ENCODE measurements at places on chromosomes 11 and 22.

DNA sequence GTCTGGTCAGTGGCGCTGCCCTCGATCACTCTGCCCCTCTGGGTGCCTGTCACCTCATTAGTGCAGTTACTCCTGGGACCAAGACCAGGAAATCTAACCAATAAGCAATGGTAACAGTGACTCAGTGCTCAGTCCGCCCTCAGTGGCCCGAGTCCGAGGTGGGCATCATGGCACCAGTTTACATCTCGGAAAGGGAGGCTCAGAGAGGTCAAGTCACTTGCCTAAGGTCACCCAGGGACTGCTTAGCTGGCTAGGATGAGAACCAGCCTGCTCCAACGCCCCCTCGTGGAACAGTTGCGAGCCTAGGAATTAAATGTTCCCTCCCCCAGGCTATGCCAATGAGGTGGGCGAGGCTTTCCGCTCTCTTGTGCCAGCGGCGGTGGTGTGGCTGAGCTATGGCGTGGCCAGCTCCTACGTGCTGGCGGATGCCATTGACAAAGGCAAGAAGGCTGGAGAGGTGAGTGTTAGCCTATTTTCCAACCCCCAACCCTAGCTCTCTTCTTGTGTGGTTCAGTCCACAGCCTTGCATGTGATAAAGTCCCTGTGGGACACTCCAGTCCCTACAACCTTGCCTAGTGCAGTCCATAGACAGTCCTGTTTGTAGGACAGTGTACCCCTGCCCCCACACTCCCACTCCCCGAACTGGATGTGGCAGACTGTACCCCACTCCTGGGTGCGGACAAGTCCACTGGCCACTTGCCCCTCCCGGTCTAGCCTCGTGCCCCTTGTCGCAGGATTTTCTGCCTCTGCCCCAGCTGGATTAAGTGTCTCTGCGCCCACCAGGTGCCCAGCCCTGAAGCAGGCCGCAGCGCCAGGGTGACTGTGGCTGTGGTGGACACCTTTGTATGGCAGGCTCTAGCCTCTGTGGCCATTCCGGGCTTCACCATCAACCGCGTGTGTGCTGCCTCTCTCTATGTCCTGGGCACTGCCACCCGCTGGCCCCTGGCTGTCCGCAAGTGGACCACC lies 1.1 kb downstream of the MTFP1 start:
- DNase-seq: peak; percentile 92

DNA sequence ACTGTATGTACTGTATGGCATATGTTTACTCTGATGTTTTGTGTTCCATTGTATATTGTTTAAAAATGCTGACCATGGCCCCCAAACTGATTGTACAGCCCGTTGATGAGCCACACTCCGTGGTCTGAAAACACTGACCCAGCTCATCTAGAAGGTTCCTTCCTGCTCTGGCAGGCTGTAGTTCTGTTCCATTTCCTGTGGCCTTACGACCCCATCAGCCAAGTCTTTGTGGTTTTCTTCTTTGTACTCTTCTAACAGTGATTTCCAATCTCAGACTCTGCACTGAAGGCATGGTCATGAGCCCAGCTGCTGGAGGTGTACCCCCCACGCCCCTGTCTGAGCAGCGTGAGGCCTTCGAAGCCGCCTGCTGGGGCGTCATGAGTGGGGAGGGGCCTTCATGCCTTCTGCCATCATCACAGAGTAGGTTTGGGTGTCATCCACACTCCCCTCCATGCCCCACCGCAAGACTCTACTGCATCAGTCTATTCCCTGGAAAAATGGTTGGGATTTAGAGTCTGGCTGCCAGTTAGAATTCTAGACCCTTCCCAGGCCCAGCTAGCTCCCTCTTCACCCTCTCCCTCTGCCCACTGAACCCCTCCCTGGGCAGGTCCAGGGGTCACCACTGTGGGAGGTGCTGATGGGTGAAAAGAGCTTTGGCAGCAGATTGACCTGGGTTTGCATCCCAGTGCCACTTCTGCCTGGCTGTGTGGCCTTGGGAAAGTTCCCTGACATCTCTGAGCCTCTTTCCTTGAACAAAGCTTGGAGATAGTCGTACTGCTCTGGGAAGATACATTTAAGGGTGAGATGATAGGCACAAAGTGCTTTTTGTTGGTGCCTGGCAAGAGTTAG lies 11.3 kb upstream of the C11orf96 start:
- no peak for DNase-seq

DNA sequence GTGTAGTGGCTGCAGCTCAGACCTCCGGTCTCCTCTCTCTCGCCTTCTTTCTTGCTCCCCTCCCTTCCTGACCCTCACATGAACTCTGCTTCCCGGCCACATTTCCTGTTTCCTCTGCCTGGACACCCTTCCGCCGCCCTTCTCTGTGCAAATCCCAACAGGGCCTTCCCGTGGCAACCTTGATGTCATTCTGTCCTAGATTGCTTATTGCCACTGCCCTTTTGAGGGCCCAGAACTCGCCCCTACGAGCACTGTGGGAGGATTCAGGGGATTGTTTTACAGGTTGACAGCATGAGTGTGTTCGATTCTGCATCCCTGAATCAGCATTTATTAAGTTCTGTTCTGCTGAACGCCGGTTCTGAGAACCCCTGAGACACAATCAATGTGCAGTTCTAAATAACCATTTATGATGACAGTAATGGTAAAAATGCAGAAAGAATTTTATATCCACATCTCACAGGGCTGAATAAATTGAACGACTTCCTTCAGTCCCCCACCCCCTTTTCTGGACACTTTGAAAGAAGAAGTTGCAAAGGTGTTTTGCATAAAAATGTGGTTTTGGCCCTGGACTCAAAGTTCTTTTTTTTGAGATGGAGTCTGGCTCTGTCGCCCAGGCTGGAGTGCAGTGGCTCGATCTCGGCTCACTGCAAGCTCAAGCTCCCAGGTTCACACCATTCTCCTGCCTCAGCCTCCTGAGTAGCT lies 6.4 kb downstream of the BATF2 start:
- no peak for DNase-seq

DNA sequence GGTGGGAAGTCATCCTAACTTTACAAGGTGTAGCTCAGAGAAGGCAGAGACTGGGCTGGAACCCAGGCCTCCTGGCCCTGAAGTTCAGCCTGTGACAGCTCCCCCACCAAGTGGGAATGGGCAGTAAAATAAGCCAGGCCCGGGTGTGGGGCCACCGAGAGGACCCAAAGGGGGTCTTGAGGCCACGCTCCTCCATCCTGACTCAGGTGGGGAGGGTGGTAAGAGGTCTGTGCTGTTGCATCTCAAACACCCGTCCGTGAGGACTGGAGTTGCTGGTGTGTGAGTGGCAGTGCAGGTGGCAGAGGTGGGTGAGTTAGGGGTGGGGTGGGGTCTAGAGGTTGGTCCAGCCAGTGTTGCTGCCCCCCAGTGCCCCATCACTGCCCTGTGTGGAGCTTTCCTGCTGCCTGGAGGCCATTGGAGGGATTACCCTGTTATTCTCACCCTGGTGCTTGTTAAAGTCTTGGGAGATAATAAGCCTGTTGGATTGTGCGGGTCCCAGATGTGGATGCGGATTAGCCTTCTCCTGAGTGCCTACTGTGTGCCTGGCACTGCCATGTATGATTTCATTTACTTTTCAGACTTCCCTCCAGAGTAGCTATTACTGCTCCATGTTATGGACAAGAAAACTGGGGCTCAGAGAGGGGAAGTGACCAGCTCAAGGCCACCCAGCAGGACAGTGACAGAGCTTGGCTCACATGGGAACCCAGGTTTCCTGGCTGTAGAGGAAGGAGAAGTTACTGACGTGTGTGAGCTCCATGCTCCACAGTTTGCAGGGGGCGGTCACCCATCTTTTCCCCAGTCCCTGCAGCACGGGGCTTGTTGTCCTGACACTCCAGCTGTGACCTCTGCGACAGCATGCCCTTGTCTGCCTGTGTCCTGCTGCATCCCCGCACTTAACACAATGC lies 12.9 kb downstream of the SERPINH1 start:
- no peak for DNase-seq

DNA sequence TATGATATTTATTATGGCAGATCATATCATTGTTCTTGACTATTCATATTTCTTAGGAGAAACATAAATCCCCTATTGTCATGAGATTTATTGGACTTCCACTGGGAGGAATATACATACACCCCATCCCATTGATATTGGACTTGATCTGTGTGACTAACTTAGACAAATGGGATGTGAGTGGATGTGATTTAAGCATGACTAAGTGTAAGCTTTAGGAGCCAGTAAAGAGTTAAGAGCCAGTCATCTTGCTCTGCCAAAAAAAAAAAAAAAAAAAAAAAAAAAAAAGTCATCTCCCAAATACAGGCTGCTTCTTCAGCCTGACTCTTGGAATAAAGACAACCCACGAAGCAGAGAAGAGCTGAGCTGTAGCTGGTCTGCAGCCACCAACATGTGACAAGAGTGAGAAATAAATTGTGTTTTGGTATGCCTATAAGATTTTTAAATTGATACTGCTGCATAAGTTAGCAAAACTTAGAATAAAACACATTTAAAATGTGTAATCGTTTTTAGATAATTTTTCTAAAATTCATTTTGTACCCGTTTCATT lies 595.0 kb upstream of the LRRC4C start:
- no peak for DNase-seq

DNA sequence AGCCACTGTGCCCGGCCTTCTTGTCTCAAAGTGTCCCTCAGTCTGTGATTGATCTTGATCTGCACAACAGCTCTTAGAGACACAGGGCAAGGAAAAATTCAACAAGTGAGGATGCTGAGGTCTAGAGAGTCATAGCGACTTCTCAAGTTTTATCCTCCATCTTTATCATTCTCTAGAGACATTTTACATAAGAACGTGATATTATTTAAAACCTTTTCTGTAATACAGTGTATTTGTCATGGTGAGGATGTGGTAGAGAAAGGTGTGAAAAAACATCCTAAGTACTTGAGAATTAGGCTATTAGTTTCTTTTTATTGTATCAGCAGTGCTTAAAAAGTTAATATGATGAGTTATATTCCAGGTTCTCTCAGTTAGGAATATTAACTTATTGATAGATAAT lies 50.2 kb downstream of the EMSY start:
- no peak for DNase-seq

GRCh38 chr11:44315947-44316658 lies 6.2 kb upstream of the ALX4 start:
- peak; percentile 61 for DNase-seq

DNA sequence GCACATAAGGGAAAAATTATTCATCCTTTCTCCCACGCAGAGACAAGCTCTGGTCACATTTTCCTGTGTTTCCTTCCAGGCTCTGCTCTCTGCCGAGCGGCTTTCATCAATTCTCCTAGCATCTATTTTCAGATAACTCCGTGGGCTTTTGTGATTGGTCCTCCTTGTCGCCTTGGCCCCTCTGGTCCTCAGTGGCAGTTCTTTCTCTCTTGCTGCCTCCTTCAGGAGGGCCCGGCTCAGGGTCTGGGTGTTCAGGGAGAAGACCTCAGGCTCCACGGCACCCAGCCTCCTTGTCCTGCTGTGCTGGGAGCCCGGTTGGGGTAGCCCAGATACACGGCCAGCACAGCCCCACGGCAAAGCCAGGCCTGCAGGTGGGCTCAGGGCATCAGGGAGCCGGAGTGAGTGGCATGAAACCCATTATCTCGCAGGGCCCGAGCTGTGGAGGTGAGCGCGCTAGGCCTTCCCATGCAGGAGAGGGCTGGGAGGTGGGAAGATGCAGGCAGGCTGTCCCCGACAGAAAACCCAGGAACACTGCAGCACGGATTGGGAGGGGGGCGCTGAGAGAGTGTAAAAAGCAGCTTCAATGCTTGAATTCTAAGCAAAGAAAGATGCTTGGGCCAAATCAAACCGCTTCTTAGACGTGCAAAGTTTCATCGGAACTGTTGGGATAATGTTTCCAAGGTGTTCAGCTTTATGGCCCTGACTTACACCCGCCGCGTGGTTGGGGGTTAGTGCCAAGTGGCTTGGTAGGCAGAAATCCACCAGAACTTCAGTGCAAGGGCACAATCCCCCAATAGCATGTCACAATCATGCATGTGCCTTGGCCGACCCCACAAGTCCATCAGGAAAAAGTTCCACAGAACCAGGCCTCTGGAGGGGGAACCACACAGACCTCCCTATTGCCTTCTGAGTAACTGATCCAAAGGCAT lies 81.9 kb upstream of the WNT7B start:
- peak; percentile 74 for DNase-seq

- DNase-seq: no peak
Measured at GRCh38 chr22:23098718-23099530, 28.6 kb downstream of the GNAZ start.

All from GM23248 (cell line).